ENCODE measurements at places on chromosomes 7 and 10. TPM values are rescaled to one million over a fixed set of nuclear protein-coding genes. Genes with fewer than 3 reads are reported as not detected.

WDR86 gene
- total RNA-seq = 2.4 TPM

SSMEM1 gene
- not detected for total RNA-seq

SEMA3A gene
- 0.34 TPM for total RNA-seq

LRRC17 gene
- total RNA-seq = 229 TPM

OLAH gene
- total RNA-seq = not detected

GDF2 gene
- total RNA-seq = not detected

KLLN gene
- total RNA-seq = 1.8 TPM

CPED1 gene
- total RNA-seq = 10.5 TPM

OR13A1 gene
- not detected for total RNA-seq

GNGT1 gene
- total RNA-seq = not detected

WNT8B gene
- not detected for total RNA-seq

TUBAL3 gene
- not detected for total RNA-seq

DNAH11 gene
- total RNA-seq = not detected

PYROXD2 gene
- total RNA-seq = 3.6 TPM

CDC14C gene
- total RNA-seq = not detected

SDK1 gene
- total RNA-seq = 0.44 TPM

MMRN2 gene
- total RNA-seq = 3.3 TPM

GRM3 gene
- total RNA-seq = not detected

PDIA4 gene
- 207 TPM for total RNA-seq

RPEL1 gene
- total RNA-seq = not detected

THAP5 gene
- total RNA-seq = 13.4 TPM

MEOX2 gene
- 2.9 TPM for total RNA-seq

Measured in cardiac ventricle fibroblast (primary cell).